ENCODE measurements at places on chromosomes 6 and 20. TPM values are rescaled to one million over a fixed set of nuclear protein-coding genes. Genes with fewer than 3 reads are reported as not detected.

- DNase-seq = no peak
Observed at GRCh38 chr6:30311671-30312070, 15.1 kb upstream of the TRIM39 start.

DNA sequence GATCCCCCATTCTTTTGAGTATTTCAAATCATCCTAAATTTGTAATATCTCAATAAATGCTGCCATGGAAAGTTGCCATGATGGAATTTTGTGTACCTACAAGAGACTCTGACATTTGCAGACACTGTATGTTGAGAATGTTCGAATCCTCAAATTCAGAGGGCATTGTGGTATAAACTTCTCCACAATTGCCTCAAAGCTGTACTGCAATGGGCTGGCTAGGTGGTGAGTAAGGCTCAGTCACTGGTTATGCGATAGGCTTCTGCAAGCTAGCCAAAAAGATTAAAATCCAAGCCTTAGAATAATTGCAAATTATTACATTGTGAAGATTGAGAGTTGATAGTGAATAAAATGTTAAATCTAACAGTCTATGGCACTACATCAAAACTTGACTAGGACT, 130.2 kb upstream of the CEP162 start:
- DNase-seq = no peak

- no peak for DNase-seq
Observed at GRCh38 chr6:33724102-33725023, 12.9 kb upstream of the UQCC2 start.

Gene EYS
- 0.99 TPM for total RNA-seq

Gene SLC12A5
- total RNA-seq = 0.37 TPM

- DNase-seq = no peak
Observed at GRCh38 chr20:63345328-63346100, 15.6 kb downstream of the CHRNA4 start.

DNA sequence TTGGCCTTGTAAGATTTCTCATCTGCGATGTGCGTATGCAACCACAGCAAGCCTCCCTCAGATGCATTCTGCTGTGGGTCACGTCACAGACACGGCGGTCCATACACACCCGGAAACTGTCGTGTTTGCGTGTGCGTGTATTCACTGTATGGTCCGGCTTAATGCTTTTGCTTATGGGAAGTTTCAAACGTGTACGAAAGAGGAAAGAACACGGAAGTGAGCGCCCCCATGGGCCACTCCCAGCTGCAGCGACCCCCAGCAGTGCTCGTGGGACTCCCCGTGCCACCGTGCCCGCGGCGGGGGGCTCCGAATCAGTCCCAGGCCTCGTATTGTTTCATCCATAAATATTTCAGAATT, 10.2 kb downstream of the DLL1 start:
- DNase-seq = no peak

- DNase-seq = peak; percentile 32
Observed at GRCh38 chr6:44564906-44565524, 177.5 kb downstream of the CDC5L start.

- peak; percentile 89 for DNase-seq
Observed at GRCh38 chr6:16669227-16669626, 92.0 kb downstream of the ATXN1 start.

GRCh38 chr6:13368079-13368730, 39.9 kb upstream of the TBC1D7 start:
- DNase-seq = no peak

Gene NFYA
- total RNA-seq = 9.4 TPM

Gene DNAH8
- total RNA-seq = not detected

GRCh38 chr6:117908246-117909068, 1.4 kb downstream of the SLC35F1 start:
- no peak for DNase-seq

- DNase-seq = peak; percentile 18
Observed at GRCh38 chr20:45630371-45630770, 713 bp downstream of the WFDC9 start.

- DNase-seq = peak; percentile 70
Observed at GRCh38 chr6:132530293-132530974, 7.6 kb upstream of the TAAR9 start.

DNA sequence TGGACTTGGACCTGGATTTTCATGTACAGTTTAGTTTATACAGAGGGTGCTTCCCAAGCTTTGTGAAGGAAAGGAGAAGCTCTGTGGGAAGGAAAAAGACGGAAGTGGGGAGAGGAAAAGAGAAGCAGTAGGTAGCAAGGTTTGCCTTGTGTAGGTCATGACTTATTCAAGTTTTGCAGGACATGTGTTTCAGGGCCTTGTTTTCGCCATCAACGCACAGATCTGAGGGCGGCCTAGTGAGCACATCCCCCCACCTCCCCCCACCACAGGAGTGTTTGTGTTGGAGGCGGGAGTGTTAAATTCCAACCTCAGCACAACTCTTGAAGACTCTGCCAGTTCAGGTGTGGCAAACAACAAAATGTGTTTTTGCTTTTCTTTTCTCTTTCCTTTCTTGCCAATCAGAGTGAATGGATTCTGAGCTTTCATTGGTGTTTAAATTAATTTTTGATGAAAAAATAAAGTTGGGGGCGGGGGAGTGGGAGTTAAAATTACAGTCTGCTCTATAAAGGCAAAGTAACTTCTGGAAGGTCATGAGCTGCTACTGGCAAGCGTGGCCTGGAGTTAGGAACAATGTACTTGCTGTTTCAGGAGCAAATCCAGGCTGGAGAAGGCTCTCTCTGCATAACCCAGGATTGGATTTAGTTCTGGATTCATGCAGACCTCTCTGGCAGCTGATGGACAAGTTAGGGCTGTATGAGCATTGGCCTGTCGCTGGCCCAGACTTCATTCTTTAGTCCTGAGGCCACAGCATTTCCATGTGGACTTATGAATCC, 338.5 kb downstream of the CD83 start:
- no peak for DNase-seq

GRCh38 chr6:393391-394221, 2.1 kb downstream of the IRF4 start:
- DNase-seq = no peak

Gene RFX6
- not detected for total RNA-seq

Gene GGTLC1
- not detected for total RNA-seq

Gene PAX1
- total RNA-seq = not detected

GRCh38 chr20:32449057-32449889, 91.1 kb downstream of the ASXL1 start:
- no peak for DNase-seq

- DNase-seq = peak; percentile 22
Observed at GRCh38 chr6:21785164-21785563, 191.6 kb downstream of the SOX4 start.

DNA sequence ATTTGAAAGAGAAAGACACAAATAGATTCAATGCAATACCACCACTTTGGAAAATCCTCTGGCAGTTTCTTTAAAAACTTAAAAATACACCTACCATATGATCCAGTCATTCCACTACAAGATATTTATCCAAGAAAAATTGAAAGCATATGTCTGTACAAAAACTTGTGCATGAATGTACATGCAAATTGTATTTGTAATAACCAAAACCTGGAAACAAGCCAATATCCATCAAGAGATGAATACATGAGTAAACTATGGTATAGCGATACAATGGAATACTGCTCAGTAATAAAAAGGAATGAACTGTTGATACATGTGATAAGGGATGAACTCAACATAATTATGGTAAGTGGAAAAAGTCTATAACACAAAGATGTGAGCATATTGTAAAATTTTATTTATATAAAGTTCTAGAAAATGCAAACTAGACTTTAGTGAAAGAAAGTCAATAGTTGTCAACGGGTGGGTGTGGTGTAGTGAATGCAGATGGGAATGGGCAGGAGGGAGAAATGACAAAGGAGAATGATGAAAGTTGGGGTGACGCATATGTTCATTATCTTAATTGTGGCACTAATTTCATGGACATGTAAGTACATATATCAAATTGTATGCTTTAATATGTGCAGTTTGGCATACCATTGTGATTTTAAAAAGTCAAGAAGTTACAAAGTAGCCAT, 347.5 kb downstream of the SAMD5 start:
- DNase-seq = no peak

- DNase-seq = no peak
Observed at GRCh38 chr20:21083825-21084325, 22.3 kb downstream of the LINC00237 start.

Gene AGPAT4
- total RNA-seq = 12.0 TPM

GRCh38 chr20:60540591-60540990, 582.4 kb downstream of the CDH26 start:
- DNase-seq = no peak

GRCh38 chr20:5095454-5095853, 24.3 kb downstream of the PCNA start:
- DNase-seq = no peak

Gene SIRPB2
- not detected for total RNA-seq

Data from M059J (cell line).